Ascending aorta (tissue), 2 donors: ENCODE measurements at places on chromosomes 16 and 17.

DNA sequence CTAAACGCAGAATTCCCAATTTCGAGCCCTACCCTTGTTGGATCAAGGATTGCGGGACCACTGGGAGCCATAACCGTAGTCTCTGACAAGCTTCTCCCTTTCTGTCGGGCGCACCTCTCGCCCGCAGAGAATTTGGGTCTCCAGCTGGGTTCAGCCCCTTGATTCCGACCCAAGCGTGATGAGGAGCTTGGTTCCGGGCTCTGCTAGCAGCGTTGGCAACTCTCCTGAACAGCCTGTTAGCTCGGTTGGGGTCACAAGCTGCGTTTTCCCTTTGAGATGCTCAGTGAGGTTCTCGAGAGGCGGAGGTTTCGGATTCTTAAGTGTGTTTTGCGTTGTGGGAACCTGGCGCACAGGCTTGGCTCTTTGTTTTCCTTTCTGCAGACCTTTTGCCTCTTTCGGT is 655 bp downstream of the ATXN1L start:
- DNase-seq, result no peak

- DNase-seq, result peak; percentile 65
Observed at GRCh38 chr17:75843577-75844529, at the start of gene UNC13D. TSS of gene UNC13D (minus strand) at chr17:75844404. CDS start at chr17:75844337, 67 bp downstream.

DNA sequence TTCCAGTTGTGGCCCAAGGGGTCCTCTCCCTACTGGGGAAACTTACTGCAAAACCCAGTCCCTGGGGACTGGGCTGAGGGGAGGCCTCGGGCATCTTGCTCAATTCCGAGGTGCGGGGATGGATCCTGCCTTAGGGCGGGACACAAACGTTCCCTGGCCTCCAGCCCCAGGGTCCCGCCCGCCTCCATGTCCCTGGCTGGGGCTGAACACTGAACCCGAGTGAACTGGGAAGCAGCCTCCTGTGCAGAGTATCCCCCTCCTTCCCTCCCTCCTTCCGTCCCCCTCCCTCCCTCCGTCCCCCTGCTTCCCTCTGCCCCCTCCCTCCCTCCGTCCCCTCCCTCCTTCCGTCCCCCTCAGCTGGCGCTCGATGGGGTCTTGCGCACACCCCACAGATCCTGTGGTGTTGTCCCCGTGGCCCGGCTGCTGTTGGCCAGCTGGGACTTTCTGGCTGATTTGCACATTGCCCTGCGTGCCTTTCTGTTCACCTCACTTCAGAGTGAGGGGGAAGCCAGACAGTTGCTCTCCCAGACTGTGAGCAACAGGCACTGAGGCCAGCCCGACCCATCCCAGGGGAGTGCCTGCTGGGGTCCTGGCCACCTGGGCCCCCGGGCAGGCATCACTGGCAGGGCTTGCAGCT is 5.5 kb downstream of the TRAF7 start:
- DNase-seq, result peak; percentile 75

DNA sequence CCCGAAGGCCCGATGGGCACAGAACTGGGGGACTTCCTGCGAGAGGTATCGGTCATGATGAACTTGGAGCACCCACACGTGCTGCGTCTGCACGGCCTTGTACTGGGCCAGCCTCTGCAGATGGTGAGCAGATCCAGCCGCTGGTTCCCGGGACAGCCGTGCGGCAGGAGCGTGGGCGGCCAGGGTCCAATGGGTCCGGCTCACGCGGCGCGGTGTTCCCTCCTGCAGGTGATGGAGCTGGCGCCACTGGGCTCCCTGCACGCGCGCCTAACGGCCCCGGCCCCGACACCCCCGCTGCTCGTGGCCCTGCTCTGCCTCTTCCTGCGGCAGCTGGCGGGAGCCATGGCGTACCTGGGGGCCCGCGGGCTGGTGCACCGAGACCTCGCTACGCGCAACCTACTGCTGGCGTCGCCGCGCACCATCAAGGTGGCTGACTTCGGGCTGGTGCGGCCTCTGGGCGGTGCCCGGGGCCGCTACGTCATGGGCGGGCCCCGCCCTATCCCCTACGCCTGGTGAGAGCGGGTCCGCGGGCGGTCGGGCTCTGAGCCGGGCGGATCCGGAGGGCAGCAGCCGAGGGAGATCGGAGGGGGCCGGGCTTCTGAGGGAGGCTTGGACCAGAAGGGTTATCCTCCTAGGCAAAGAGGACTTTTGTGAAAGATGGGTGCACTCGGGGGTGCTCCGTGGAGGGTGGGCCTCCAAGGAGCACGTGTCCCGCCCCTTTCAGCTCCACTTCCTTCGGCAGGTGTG is 3.0 kb downstream of the TNK1 start:
- no peak for DNase-seq

GRCh38 chr17:82647593-82648164 is 565 bp downstream of the WDR45B start:
- peak; percentile 71 for DNase-seq
